ENCODE measurements at places on chromosomes 11 and 22.

DNA sequence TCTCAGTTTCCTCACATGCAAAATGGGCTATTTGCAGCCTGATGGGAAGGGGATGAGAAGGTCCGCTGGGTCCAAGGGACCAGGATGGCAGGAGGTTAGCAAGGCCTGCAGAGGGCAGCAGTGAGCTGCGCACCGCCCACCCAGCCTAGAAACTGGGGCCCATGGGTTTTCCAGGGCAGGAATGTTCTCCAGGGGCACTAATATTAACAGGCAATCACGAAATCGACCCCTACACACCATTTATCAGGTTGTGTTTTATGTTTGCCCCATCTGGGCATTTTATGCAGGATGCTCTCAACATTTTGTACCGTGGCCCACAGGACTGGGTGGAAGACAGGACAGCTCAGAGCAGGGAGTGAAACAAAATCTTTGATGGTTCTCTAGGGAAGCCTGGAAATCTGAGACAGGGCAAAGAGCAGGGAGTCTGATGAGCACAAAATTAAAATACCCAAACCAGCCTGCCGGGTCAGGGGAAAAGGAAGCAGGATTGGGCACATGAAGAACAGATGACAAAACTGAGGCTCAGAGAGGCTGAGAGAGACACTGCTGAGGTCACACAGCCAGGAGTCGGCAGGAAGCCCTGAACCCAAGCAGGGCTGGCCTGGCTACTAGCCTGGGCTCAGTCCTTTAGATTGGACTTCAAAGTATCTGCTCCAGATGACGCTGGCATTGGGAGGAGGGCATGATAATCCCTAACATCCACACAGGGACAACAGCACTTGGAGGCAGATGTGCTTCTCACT is 1.6 kb upstream of the BCR start:
- DNase-seq = peak; percentile 58
- no peaks in the 10 kb centered on the region for H3K27me3 ChIP-seq
- no peak overlapping the region for H3K27ac ChIP-seq
- H3K4me3 ChIP-seq = no peak overlapping the region
- peaks cover 40% of the 10 kb centered on the region for H3K4me1 ChIP-seq
- peaks cover 8% of the 10 kb centered on the region for H3K36me3 ChIP-seq

DNA sequence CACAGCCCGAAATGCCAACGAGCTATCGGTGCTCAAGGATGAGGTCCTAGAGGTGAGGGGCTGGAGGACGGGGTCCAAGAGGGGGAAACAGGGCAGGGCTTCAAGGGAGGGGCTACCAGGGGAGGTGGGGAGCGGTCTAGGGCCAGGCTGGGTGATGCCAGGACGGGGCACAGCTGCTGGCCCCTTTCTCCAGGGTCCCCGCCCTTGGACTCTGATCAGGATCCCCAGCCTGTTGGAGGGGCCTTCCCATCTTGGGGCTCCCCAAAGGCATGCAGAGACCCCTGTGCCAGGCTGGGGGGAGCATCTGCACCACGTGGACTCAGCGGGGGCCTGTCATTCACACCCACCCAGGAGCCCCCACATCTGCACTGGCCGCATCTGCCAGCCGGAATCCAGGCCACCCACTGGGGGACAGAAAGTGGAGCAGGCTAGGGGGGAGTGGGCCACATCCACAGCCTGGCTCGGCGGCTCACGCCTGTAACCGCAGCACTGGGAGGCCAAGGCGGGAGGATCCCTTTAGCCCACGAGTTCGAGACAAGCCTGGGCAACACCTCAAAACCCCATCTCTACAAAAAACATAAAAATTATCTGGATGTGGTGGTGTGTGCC is 18.9 kb downstream of the EPS8L2 start:
- H3K4me1 ChIP-seq = peaks cover 54% of the 10 kb centered on the region
- DNase-seq = no peak
- H3K4me3 ChIP-seq = no peak overlapping the region
- peaks cover 78% of the 10 kb centered on the region for H3K36me3 ChIP-seq
- H3K27ac ChIP-seq = no peak overlapping the region
- no peaks in the 10 kb centered on the region for H3K27me3 ChIP-seq

GRCh38 chr11:70883973-70884623 is 368.3 kb downstream of the SHANK2 start:
- H3K4me1 ChIP-seq = no peaks in the 10 kb centered on the region
- H3K36me3 ChIP-seq = no peaks in the 10 kb centered on the region
- DNase-seq = no peak
- H3K27me3 ChIP-seq = no peaks in the 10 kb centered on the region
- H3K27ac ChIP-seq = no peak overlapping the region

GRCh38 chr11:15378941-15379340 is 264.2 kb downstream of the INSC start:
- no peaks in the 10 kb centered on the region for H3K36me3 ChIP-seq
- no peak overlapping the region for H3K27ac ChIP-seq
- H3K4me3 ChIP-seq = no peak overlapping the region
- H3K27me3 ChIP-seq = no peaks in the 10 kb centered on the region
- H3K4me1 ChIP-seq = no peaks in the 10 kb centered on the region
- no peak for DNase-seq

DNA sequence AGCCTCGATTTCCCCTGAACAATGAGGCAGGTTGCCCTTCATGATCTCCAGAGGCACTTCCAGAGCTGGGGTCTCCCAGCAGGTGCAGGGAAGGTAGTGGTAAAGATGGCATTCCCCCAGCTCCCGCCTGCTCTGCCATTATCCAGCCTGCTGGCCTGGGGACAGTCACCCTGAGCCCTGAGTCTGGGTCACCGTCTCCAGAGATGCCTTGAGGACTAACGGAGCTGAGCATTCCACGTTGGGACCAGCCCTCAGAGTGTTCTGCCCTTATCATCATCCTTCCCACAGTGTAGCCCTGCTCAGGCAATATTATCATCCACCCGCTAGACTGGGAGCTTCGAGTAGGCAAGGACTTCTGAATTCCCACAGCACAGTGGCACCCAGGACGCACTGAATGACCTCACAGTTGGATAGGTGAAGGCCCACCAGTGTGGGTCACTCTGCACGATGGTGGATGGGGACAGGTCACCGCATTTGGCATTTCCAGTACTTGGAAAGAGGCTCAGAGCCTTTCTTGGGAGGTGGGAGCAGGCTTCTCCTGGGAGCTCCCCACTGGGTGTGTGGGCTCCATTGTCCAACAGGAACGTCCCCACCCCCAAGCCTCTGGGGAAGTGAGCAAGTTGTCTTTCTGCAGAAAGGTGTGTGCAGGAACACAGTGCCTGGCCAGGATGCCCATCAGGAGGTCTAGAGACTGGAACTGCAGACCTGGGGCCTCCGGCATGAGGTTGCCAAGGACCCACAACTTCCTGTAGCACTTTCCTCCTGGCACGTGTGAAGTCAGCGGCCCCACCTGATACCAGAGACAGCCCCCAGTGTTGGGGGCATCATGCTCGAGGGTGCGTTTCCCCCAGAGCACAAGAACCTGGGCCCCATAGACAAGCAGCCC is 51.4 kb upstream of the WNT7B start:
- H3K4me1 ChIP-seq = peaks cover 19% of the 10 kb centered on the region
- DNase-seq = no peak
- no peaks in the 10 kb centered on the region for H3K36me3 ChIP-seq
- peaks cover 7% of the 10 kb centered on the region for H3K27me3 ChIP-seq
- no peak overlapping the region for H3K27ac ChIP-seq
- H3K4me3 ChIP-seq = no peak overlapping the region

DNA sequence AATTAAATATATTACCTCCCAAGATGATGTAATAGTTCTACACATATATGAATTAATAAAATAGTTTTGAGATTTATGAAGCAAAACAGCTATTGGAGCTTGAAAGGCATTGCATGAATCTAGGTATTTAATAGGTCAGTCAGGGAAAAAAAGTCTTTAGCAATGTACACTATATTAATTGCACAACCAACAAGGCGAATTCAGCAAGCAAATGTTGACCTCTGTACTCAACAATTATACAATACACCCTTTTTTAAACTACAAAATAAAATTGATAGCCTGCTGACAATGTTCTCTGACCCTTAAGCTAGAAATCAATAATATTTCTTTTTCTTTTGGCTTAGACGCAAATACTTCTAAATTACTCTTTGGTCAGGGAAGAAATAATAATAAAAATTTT is 345.5 kb downstream of the LUZP2 start:
- DNase-seq = no peak
- no peaks in the 10 kb centered on the region for H3K27me3 ChIP-seq
- no peaks in the 10 kb centered on the region for H3K36me3 ChIP-seq
- H3K27ac ChIP-seq = no peak overlapping the region

GRCh38 chr11:70483077-70483861 is 84.9 kb downstream of the CTTN start:
- no peaks in the 10 kb centered on the region for H3K27me3 ChIP-seq
- peaks cover 9% of the 10 kb centered on the region for H3K36me3 ChIP-seq
- no peak overlapping the region for H3K4me3 ChIP-seq
- no peak overlapping the region for H3K27ac ChIP-seq
- peaks cover 16% of the 10 kb centered on the region for H3K4me1 ChIP-seq
- DNase-seq = peak; percentile 38

DNA sequence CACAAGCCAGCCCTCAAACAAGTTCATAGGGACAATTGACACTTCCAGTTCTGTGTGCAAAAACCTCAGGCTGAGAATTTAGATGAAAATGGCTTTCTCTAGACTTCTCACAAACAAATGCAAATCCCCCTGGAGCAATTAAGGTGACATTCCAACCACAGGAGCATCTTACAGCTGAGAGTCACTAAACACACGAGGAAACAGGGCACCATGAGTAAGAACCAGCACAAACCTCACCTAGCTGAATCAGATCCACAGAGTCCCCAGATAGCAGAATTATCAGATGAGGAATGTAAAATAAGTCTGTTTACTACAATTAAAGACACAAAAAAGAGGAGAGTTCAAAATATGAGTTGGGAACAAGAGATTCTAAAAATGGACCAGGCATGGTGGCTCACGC is 51.5 kb downstream of the RTL6 start:
- no peak overlapping the region for H3K27ac ChIP-seq
- peaks cover 30% of the 10 kb centered on the region for H3K4me1 ChIP-seq
- H3K4me3 ChIP-seq = no peak overlapping the region

DNA sequence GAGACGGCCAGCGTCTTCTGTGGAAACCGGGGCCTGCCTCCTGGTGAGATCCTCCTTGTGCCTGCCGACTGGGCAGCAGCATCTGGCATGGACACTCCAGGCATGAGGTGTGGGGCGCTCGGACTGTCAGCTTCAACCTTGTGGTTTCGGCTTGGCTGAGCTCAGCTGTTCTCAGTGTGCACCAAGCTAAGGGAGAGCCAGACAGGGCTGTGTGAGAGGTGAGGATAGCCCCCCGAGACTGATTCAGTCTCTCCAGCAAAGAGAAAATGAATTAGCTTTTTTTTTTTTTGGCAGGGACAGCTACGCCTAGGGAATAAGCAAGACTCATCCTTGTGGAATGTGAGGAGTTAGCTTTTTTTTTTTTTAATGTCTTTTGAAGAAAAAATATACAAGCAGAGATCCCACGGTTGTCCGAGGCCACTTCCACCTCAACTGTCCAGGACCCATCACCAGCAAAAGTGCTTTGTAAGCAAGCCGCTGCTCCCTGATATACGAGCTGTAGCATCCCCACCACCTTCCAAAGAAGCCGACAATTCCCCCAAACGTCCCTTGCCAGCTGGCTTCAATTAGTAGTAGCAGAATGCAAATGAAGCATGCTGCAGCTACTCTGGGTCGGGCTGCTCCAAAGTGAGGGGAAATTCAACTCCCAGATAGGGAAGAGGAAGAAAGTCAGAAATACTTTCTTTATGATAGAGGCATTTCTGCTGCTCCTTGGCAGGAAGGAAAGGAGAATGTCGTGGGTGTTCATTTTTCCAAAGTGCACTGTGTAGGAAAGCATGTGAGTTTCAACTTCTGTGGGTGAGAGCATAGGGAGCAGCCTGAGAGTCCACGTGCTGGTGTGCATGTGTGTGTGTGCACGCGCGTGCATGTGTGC is 9.7 kb upstream of the THY1 start:
- no peaks in the 10 kb centered on the region for H3K36me3 ChIP-seq
- H3K4me1 ChIP-seq = peaks cover 13% of the 10 kb centered on the region
- peaks cover 37% of the 10 kb centered on the region for H3K27me3 ChIP-seq
- peak overlapping the region; percentile 63 for H3K4me3 ChIP-seq

- H3K27ac ChIP-seq = no peak overlapping the region
- no peak overlapping the region for H3K4me3 ChIP-seq
These were observed 18.6 kb downstream of the BDNF start for GRCh38 chr11:27681664-27682063.

DNA sequence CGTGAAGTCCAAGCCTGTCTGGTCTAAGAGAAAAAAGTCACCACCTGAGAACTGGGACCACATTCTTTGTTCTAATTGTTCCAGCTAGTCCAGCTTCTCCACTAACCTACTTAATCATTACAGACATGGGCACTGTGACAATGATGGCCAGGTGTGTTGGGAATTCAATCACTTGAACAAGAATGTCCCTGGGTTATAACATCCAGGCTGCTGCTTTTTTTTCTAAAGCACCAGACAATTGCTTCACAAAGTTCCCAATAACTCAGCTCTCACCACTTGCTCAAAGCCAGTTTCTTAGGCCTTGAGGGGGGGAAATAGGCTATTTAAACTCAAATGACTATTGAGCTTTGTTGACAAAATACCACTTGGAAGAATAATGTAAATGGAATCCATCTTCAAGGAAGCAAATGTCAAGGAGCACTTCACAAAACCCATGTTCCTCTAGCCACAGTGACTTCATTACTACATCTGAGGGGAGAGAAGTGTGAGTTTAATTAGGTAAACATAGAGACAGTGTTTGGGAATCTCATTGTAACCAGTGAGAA is 80.3 kb downstream of the ME3 start:
- H3K4me3 ChIP-seq = no peak overlapping the region
- no peaks in the 10 kb centered on the region for H3K27me3 ChIP-seq
- H3K36me3 ChIP-seq = no peaks in the 10 kb centered on the region
- peaks cover 15% of the 10 kb centered on the region for H3K4me1 ChIP-seq
- peak overlapping the region; percentile 99 for H3K27ac ChIP-seq
- DNase-seq = peak; percentile 88

GRCh38 chr11:35517481-35517880 is 7.9 kb downstream of the PAMR1 start:
- no peaks in the 10 kb centered on the region for H3K4me1 ChIP-seq
- no peaks in the 10 kb centered on the region for H3K27me3 ChIP-seq
- no peak for DNase-seq
- H3K27ac ChIP-seq = no peak overlapping the region
- H3K4me3 ChIP-seq = no peak overlapping the region

DNA sequence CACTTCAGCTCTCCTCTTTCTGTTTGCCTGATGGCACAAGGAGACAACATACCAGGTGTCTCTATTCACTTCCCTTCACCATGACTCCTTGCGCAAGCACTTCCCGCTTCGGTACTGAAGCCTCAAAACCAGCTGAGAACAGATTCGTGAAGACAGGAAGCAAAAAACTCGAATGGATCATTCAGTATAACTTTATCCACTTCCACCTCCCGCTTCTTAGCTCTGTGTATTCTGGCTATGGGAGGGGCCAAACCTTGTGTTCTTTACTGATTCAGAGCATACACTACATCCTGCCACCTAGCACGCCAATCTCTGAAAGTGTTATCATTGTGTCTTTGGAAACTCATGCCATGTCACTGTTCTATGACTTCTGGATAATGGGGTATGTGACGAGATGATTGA is 62.2 kb upstream of the ADA2 start:
- no peak overlapping the region for H3K4me3 ChIP-seq
- DNase-seq = no peak
- H3K36me3 ChIP-seq = no peaks in the 10 kb centered on the region
- H3K4me1 ChIP-seq = no peaks in the 10 kb centered on the region
- peaks cover 3% of the 10 kb centered on the region for H3K27me3 ChIP-seq

All from mesenchymal stem cell (in vitro differentiated cells and primary cell).